ENCODE measurements at places on chromosomes 2 and 18.

DNA sequence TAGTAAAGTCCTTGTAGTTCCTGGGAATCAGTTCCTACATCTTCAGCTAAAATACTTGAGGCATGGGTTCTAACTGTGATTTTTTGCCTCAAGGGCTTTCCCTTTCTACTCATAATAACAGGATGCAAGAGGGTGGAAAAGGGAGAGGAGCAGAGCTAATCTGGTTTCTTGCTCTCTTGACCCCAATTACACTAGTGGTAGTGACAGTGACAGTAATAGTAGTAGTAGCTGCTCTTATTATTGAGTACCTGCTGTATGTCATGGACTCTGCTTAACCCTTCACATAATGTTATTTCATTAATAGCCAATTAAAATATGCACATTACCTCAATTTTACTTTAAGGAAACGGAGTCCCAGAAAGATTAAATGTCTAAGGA lies 214.8 kb upstream of the HNRNPA3 start:
- no peak for DNase-seq

- no peak for DNase-seq
These were observed 73.5 kb downstream of the KCNF1 start for GRCh38 chr2:10985260-10985659.

GRCh38 chr2:10318345-10318744 lies 15.6 kb downstream of the HPCAL1 start:
- no peak for DNase-seq

DNA sequence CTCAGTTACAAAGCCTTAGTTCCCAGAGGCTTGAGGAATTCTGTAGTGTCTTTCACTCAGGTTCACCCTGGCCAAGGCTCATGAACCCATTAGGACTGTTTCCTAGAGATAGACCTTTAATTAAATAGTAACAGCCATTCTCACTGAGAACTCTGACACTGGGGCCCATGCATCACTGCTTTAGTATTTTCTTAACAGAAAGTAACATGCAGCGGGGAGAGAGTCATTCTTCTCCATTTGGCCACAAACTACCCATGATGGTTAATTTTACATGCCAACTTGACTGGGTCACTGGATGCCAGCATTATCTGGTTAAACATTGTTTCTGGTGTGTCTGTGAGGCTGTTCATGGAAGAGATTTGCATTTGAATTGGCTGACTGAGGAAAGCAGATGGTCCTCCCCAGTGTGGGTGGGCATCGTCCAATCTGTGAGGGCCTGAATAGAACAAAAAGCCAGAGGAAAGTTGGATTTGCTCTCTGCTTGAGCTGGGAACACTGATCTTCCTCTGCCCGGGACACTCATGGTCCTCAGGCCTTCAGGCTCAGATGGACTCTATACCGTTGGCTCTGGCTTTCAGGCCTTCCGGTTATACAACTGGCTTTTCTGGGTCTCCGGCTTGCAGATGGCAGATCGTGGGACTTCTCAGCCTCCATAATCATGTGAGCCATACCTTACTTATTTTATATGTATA lies 5.6 kb upstream of the CPLX4 start:
- DNase-seq, result no peak

DNA sequence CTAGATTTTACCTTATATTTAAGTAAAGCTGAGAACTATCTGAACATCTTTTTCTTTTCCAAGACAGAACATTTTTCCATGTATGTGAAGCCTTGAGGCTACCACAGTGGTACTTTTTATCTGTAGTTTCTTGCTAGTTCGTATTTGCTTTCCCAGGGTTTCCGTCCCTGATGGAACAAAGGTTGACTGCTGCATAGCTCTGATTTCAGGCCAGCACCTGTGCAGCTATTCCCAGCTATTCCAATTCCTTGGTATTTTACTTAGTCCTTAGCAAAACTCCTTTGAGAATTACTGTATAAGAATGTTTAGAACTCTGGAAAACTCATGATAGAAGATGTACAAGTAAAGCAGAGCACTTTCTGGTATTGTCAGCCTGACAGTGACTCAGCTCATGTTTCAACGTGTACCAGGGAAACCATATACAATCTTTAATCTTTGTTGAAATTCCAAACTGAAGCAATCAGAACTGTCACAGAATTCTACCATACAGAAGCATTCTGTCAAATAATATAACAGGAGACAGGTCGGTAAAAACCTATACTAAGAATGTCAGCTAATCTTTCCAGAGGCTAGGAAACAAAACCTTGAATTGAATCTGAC lies 162.2 kb downstream of the PKP4 start:
- DNase-seq, result no peak

- DNase-seq, result peak; percentile 29
These were observed 1.4 kb downstream of the NEDD4L start for GRCh38 chr18:58045242-58046092.

DNA sequence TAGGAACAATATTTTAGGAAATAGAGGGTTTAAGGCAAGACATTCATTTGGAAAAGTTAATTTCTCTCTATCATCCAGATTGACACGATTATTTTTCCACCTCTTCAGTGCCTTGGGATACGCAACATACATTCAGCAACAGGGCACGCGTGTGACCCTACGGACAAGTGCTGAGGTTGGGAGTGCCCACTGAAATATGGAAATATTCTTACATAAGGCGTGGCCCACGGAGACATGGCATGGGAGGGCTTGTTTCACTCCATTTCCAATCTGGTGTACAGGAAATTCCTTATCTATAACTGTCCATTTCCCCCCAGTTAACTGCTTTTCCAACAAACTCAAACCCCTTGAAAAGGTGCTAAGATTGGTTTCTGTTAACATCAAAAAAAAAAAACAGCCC lies 20.9 kb upstream of the KIDINS220 start:
- no peak for DNase-seq

GRCh38 chr2:99139003-99139402 lies 2.5 kb upstream of the C2orf15 start:
- no peak for DNase-seq

DNA sequence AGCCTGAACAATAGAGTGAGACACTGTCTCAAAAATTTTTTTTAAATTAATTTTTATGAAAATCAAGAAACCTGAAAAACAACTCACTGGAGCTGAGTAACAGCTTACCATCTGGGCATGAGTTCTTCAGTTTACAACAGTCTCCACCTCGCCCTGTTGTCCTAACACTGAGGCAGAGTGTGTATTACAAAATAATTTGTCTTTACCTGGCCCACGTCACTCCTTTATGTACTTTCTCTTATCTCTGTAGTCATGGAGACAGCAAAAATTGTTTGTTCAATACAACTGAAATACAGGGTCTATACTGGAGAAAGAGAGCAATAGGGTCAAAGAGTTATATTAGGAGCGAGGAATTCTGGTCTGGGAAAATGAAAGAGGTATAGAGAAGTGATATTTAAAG lies 48.1 kb downstream of the CYTIP start:
- DNase-seq, result no peak

GRCh38 chr2:179106342-179106675 lies 56.4 kb upstream of the CCDC141 start:
- no peak for DNase-seq

DNA sequence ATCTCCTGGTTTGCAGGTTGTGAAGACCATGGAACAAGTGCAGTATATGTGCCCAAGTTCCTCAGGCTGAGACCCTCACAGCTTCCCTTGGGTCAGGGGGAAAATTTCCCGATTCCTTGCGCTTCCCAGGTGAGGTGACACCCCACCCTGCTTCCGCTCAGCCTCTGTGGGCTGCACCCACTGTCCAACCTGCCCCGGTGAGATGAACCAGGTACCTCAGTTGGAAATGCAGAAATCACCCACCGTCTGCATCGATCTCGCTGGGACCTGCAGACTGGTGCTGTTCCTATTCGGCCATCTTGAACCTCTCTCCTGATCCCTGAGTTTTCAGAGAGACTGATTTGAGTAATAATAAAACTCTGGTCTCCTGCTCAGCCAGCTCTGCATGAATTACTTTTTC lies 30.6 kb downstream of the CHCHD5 start:
- no peak for DNase-seq

- DNase-seq, result no peak
These were observed 18.7 kb downstream of the TPRKB start for GRCh38 chr2:73718421-73718820.

- DNase-seq, result no peak
These were observed 347.0 kb downstream of the ZNF804A start for GRCh38 chr2:184945326-184945725.

DNA sequence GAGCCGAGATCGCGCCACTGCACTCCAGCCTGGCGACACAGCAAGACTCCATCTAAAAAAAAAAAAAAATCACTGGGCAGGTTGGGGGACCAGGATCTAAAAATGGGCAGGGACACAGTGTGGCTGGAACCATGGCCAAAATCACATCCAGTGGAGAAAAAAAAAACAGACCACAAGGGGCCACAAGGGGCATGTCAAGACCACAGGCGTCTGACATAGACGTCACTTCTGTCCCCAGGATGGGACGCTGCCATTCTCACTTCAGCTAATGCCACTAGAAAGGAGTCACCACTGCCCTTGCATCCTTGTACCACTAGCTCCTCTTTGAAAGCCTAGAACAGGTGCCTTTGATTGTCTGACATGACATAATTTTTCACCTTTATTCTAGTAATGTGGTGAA lies 2.5 kb upstream of the POMC start:
- DNase-seq, result no peak

GRCh38 chr2:106839849-106840595 lies 45.9 kb downstream of the ST6GAL2 start:
- no peak for DNase-seq

DNA sequence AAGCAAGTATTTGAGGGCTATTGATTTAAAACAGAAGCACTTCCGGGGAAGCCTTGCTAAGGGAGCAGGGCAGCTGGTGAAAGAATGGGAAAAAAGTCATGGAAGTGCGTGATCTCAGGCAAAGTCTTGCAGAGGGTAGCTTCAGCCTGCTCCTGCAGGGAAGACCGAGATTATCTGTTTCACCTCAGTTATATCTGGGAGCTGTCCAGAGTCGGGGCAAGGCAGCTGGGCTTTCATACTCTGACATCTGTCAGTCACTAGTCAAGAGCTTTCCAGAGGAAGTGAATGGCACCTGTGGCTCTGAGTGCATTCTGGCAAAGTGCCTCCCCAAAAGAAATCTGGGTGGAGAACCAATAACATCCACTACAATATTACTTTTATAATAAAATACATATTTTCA lies 8.7 kb downstream of the NXPH2 start:
- no peak for DNase-seq

DNA sequence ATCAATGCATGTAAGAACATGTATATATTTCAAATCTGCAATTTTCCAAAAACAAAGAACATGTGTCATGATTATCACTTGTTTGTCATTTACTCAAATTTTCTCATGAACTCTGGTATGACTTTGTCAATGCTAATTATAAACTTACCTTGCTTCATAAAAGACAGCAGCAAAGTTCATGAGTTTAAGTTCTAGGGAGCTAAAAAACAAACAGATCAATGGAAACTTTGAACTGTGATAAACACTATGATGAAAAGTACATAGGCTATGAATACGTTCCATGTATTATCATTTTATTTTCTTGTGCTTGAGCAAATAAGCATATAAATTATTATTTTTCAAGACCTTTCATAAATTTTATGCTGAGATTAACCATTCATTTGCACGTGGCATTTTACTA lies 940.8 kb downstream of the MBD2 start:
- DNase-seq, result no peak

GRCh38 chr2:227214622-227215041 lies 50.2 kb downstream of the COL4A3 start:
- DNase-seq, result no peak

GRCh38 chr18:59208602-59209125 lies 11.3 kb upstream of the GRP start:
- DNase-seq, result no peak

- no peak for DNase-seq
These were observed 270.4 kb downstream of the LRATD1 start for GRCh38 chr2:14902953-14903352.

GRCh38 chr2:51734115-51734514 lies 702.2 kb upstream of the NRXN1 start:
- DNase-seq, result no peak

Measured in stimulated activated CD4-positive, alpha-beta T cell treated with anti-CD3 and anti-CD28 coated beads, Interleukin-4, amount 100 ng/mL, for 24 hours (primary cell).